Activated CD4-positive, alpha-beta T cell treated with anti-CD3 and anti-CD28 coated beads for 4 hours (primary cell): ENCODE measurements at places on chromosomes 3 and 15.

- no peak for DNase-seq
Observed at GRCh38 chr15:51335538-51336410, 2.6 kb downstream of the CYP19A1 start.

- no peak for DNase-seq
Observed at GRCh38 chr3:191136347-191136746, 62.7 kb upstream of the OSTN start.

GRCh38 chr3:43768381-43768973 lies 77.7 kb downstream of the ABHD5 start:
- DNase-seq, result no peak

DNA sequence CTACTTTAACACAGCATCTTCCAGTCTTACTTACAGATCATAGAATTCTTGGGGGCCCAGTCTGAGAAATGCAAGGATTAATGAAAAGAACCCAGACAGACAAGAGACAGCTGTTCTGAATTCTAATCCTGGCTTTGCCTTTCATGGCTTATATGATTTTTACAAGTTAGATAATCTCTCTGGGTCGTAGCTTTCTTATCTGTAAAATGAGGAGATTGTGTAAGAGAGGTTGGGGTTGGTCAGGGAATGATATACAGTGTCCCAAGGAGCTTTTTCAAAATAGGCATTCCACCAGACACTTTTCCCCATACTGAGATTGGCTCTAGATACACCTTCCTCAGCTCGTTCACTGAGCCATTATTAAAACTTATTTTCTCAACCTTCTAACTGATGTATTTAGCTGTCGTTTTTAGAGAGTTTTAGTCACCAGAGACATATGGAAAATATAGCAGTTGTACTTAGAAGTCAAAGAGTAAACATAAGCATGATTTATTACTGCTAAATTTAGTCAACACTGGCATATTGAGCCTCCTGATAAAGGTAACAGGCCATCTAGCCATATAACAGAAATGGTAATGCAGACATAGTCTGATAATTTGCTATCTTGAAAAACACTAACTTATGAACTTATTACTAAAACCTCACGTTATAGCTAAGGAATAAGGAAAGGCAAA lies 163.0 kb upstream of the MLF1 start:
- DNase-seq, result no peak

- no peak for DNase-seq
Observed at GRCh38 chr15:72865486-72865885, 81.9 kb upstream of the ADPGK start.
